ENCODE measurements at places on chromosomes 11 and 22.
A peak's percentile ranks its signal among the peaks of the same experiment; 100 is the strongest.

DNA sequence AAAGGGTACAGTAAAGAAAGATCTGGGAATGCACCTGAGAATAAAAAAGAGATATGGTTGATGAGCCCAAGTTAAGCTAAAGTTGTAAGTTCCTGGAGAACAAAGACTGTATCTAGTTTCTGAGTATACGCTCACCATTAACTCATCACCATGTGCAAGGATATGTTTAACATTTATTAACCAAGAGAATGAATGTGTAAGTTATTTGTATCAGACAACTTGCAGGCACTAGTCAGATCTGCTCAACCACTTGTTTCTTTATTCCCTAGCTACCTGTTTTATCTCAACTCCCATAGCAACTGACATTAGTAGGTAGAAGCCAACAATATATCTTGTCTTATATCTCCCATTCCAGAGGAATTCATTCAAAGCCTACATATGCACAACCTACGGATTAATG, 74.9 kb upstream of the KCNA4 start:
- no peak for DNase-seq

- no peak for DNase-seq
Measured at GRCh38 chr11:68509066-68509465, 48.5 kb downstream of the PPP6R3 start.

GRCh38 chr11:130062026-130062425, 7.7 kb upstream of the APLP2 start:
- DNase-seq: no peak

DNA sequence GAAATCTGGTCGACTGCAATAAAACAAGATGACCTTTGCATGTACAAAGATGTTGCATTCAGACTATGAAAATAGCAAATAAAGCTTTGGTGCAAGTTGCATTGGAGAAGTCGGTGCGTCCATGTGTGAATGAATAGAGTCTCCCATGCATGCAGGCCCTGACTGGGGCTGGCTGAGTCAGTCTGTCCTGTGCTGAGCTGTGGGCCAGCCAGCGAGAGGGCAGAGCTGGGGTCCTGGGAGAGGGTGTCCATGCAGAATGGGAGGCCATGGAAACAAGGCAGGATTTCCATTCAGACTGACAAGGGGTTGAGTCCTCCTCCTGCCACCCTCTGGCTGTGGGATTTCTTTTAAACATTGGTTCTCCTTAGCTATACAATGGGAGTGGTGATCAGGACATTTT, 2.3 kb upstream of the CRYBB3 start:
- no peak for DNase-seq

- DNase-seq: no peak
Measured at GRCh38 chr11:75496305-75496752, 29.4 kb downstream of the GDPD5 start.

DNA sequence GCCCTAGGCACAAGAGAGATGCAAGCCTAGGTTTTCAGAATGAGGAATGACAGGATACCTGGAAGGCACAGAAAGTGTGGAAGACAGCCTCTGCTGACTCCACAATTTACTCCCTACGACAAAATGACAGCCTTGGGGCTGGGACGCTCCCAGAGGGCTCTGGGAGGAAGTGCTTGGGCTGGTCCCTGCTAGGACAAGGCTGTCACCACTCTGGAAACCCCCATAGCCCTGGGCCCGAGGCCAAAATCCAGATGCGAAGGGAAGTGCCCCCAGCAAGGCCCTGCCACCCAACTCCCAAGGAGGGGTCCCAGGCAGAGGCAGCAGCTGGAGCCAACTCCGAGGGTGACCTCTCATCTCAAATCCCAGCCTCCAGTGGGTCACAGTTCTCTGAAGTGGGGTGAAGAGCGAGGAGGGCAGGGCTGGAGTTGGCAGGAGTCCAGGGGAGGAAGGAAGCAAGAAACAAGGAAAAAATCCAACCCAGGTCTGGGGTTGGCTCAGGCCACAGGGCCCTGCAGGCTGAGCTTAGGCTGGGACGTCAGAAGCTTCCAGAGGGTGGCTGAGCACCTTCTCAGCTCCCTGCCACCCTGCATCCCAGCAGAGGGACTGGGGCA, 6.3 kb upstream of the CDC42EP2 start:
- DNase-seq: peak; percentile 53

DNA sequence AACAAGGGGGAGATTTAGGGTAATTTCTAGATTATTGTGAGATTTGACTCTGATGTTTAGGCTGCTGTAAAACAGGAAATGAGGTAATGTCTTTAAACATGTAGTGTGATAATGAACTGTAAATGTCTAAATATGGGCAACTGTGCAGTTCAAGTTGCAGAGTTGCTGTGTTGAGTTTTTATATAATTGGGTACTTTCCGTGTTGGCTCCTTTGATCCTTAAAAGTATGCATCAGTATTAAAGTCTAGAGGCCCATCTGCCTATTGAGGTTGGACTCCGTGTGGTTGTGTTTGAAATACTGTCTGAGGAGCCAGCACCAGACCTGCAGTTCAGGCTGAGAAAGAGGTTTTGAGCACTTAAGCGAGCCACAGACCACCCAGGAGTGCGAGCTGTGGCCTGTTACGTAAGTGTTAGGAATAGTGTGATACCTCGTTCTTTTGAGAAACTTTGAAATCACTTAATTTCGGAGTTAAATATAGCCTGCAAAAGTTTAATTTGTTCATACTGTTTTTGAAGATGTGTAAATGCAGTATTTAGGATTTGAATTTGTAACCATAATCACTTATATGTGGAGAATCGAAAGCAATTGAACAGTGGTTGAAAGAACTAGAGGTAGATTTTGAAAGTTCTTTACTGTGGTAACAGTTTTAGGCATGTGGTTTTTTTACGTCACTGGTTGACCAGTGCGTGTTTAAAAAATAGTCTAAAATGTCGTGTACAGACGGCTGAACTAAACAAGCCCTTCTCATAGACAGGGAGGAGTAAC, 9.0 kb downstream of the FAM118A start:
- peak; percentile 17 for DNase-seq

DNA sequence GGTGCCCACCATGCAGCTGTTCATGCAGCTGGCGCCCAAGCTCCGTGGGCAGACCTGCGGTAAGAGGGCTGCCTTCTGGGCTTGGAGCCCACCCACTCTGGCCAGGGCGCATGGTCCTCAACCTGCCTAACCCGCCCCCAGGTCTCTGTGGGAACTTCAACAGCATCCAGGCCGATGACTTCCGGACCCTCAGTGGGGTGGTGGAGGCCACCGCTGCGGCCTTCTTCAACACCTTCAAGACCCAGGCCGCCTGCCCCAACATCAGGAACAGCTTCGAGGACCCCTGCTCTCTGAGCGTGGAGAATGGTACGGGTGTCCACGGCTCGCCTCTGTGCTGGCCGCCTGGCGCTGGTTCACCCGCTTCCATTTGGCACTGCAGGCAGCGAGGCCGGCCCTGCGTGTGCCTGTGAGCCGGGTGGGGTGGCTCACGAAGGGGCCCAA, 11.0 kb downstream of the MUC5AC start:
- DNase-seq: no peak

DNA sequence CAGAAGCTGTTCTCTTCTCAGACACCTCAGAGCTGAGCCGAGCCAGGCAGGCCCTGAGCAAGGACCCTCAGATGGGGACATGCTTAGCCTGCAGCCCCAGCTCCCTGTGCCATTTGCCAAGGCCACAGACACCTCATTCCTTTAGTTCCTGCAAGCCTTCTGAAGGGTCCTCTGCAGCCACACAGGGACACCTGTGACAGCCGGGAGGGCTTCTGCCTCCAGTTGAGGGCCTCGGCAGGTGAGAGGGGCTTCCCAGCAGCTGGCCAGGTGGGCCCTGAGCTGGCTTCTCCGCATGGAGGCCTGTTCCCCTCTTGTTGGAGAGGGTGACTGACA, 18.2 kb downstream of the INCENP start:
- DNase-seq: no peak

GRCh38 chr11:93652161-93652597, 9.3 kb upstream of the CEP295 start:
- peak; percentile 71 for DNase-seq

- DNase-seq: no peak
Measured at GRCh38 chr11:111363985-111364384, 15.1 kb downstream of the POU2AF1 start.

- no peak for DNase-seq
Measured at GRCh38 chr11:105100206-105100605, 39.4 kb downstream of the CARD18 start.

DNA sequence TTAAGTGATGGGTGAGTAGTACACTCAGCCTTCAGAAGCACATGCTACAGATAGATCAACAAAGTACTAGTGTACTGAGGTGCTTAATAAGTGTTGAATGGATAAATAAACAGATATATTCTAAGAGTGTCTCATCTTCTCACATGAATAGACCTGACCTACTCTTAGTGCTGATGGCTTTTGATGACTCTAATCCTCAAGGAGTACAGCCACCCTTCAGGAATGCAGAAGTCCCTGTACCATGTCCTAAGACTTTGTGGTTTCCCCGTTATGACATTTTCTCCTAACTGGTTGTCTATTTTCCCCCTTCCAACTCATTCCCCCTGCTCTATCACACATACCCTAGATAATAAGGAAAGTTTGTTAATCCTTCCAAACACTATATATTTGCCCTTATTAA, 61.6 kb downstream of the C11orf65 start:
- DNase-seq: no peak

- DNase-seq: no peak
Measured at GRCh38 chr11:46159680-46160079, 38.4 kb upstream of the PHF21A start.

- no peak for DNase-seq
Measured at GRCh38 chr11:8937159-8937558, 4.4 kb upstream of the C11orf16 start.

- DNase-seq: no peak
Measured at GRCh38 chr22:22080270-22080669, 97.7 kb upstream of the TOP3B start.

DNA sequence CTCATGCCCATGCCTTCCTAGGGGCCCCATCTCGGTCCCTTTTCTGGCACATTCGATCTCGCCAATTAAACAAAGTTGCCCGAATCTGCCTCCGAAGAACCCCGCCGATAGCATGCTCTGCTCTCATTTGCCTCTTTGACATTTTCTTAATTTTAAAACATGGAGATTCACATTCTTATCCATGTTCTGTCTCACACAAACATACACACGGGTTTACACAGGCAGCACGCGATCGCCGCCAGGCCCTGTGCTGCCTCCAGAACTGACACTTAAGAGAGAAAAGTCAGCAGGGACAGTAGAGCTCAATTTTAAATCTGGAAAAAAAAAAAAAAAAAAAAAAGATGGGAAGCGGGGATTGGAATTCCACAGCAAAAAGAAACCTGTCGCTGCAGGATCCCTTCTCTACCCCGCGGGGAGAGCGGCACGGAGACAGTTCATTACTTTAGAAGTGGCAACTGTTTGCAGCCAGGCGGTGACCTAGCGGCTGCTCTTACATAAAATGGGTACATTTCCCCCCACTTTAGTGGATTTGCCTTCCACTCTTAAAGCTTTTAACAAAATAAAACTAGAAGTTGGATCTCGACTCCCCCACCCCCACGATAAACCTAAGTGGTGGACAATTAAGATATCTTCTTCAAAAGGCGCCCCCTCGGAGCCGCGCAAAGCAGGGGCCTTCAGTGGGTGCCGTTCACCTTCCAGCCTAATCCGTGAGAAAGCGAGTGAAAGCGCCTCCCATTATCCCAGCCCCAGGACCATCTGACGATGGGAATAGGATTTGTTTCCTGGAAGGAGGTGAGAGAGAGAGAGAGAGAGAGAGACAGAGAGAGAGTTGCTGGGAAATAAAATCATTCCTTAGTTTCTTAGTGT, 13.7 kb downstream of the PAX6 start:
- DNase-seq: no peak
